Muscle of leg (tissue), 16 donors: ENCODE measurements at places on chromosomes 1 and 21. TPM values are rescaled to one million over a fixed set of nuclear protein-coding genes. Genes with fewer than 3 reads are reported as not detected.

BEND5 gene
- 11.8 TPM for total RNA-seq

FAM78B gene
- total RNA-seq: 1.2 TPM

FHAD1 gene
- total RNA-seq: 1.7 TPM

HSD3B2 gene
- not detected for total RNA-seq

DNA sequence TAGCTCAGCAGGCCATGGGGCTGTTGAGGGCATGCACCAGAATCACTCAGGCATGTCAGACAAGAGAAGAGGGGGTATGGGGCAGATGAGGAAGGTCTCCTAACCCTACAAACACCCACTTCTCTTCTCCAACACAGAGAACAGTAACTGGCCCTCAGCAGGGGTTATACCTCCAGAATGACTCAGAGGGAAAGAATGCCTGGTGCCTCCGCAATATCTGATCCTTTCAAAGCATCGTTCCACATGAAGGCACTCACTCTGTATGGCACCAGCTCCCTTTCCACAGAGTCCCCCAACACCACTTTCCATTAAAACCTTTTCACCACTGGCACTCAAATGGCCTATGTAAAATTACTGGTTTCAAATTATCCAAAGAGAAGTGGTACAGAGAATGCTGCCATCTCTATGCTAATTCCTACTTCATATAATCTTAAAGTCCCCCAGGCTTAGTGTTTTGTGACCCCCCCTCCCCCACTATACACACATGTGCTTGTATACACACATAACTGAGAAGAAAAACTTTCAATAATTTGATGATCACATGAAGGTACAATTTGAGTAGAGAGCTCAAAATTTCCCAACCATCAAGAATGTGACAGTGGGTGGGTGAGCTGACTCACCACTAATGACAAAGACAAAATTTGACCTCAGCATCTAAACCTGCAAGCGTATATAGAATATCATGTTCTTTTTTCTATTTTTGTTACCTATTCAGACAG lies 91.5 kb downstream of the SIPA1L2 start:
- DNase-seq: no peak

DNA sequence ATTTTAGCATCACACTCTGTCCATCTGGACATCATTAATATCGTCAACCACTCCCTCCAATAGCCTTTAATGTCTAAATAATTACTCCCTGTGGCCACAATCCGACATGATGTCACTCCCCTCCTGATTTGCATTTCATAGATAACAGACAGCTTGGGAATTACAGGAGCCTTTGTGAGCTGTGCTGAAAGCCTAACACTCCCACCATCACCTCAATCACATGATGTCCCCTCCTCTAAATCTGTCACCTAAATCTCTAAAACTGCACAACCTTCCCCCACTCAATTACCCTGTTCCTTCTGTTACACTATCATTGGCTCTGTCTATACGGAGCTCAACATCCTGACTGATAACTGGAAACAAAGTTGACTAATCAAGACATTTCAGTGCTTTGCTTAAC lies 14.3 kb downstream of the NHLH2 start:
- no peak for DNase-seq

DNA sequence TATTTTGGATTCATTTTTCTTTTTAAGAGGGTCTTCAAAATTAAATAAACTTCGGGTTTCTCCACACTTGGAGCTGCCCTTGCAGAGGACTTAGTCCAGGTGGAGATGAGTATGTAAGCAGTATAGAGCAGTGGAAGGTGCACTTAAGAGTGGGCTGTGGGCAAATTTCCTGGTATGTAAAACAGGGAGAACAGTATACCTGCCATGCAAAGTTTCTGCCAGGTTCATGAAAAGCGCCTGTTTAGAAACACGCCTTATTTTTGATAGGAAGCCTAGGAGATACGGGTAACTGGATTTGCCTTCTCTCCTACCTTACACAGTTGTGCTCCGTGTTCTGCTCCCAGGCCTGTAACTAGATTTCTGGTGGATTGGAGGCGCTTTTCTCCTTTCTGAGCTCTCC lies 1.2 kb downstream of the KDM4A start:
- DNase-seq: no peak

GRCh38 chr1:153938996-153939395 lies 7.5 kb downstream of the DENND4B start:
- DNase-seq: no peak
